ENCODE measurements at places on chromosomes 13 and 19. TPM values are rescaled to one million over a fixed set of nuclear protein-coding genes. Genes with fewer than 3 reads are reported as not detected.
A peak's percentile ranks its signal among the peaks of the same experiment; 100 is the strongest.

Gene RFPL4AL1
- not detected for total RNA-seq

GRCh38 chr19:32450217-32450616 lies 44.6 kb downstream of the DPY19L3 start:
- DNase-seq, result no peak

DNA sequence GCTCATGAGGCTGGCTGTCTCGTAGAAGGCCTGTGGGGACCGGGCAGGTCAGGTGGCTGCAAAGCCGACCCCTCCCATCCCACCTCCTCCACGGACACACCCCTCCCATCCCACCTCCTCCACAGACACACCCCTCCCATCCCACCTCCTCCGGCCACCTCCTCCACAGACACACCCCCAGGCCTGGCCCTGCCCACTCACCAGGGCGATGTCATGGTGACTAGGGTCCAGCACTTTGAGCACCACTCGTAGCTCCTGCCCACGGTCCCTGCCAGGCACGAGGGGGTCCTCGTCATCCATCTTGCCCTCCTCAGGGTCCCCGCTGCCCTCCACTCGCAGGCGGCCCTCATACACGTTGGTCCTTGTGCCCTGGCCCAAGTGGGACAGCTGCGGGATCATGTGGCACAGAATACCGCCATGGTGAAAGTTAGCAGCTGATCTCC lies 18.8 kb downstream of the TYK2 start:
- DNase-seq, result no peak

Gene SIAH3
- total RNA-seq, result not detected

GRCh38 chr13:98222816-98223215 lies 45.7 kb upstream of the RNF113B start:
- no peak for DNase-seq

DNA sequence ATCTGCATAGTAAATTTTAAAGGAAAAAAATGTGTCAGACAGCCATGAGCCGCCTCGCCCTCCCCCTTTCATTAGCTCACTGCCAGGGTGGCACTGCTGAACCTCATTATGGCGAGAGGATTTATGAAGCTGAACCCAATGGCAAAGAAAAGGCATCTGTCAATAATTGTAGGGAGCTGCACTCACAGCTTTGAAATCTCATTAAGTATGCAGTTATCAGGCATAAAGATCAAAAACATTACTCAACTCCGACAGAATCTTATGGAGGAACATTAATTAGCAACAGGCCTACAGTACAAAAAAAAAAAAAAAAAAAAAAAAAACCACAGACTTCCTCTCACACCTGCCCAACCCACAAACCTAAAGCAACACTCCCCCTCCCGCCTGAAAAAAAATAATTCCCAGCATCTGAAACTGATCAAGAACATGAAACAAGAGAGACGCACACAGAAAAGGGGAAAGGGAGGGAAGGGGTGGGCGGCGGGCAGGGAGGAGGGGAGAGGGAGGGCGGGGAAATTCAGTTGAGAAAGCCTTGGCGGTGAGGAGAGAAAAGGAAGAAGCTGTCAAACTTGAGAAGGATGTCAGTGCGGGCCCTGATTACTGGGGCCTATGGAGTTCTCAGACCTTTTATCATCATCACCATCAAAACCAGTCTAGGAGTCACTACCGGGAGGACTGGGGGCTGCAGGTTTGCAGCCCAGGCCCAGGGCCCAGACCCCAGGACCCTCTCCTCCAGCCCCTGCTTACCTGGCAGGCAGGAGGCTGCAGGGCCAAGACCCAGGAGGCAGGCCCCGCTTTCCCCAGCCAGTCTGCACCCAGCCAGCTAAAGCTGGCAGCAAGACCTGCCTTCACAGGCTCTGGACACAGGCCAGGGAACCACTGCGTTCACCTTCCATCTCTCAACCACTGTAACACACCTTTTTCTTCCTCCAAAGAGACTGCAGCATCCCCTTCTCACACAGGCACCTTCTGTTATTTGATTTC lies 8.9 kb downstream of the TSHZ3 start:
- DNase-seq, result peak; percentile 77

- DNase-seq, result no peak
Measured at GRCh38 chr19:36108684-36109083, 2.3 kb upstream of the OVOL3 start.

Gene PLVAP
- 0.53 TPM for total RNA-seq

DNA sequence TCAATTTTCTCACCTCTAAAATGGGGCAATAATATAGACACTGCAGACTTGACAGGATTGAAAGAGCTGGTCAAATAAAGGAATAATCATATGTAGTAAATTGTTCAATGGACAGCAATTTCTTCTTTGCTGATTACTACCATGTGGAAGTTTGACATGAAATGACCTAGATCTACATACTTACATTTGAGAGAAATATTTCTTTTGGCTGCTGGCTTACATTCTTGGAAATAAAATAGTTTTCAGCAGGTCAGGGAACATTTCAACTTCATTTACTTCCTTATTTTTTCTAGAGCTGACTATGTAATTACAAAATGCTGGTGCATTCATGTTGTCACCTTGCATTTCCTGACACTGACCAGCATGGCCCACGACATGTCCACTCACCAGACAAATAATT lies 294.6 kb upstream of the MIR17HG start:
- DNase-seq, result no peak

DNA sequence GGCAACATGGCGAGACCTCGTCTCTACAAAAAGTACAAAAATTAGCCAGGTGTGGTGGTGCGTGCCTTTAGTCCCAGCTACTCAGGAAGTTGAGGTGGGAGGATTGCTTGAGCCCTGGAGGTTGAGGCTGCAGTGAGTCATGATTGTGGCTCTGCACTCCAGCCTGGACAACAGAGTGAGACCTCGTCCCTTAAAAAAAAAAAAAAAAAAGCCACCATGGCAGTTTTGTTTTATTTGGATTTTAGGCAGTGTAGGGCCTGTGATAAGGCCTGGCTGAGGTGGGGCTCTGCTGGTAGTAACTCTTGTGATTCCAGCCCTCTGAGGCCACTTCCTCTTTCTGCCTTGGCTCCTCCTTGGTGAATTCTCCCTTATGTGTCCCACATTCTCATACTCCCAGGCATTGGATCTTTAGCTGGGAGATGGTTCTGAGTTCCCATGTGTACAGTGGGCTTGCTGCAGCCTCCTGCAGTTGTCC lies 39.2 kb downstream of the GATAD2A start:
- DNase-seq, result peak; percentile 48

Gene ZNF558
- 23.8 TPM for total RNA-seq

GRCh38 chr19:46201454-46202310 lies 27.9 kb upstream of the IGFL1 start:
- no peak for DNase-seq

GRCh38 chr19:44576843-44577565 lies 36.4 kb upstream of the IGSF23 start:
- peak; percentile 46 for DNase-seq

GRCh38 chr13:41502673-41503072 lies 45.3 kb downstream of the RGCC start:
- DNase-seq, result no peak

- no peak for DNase-seq
Measured at GRCh38 chr13:87953381-87953780, 282.2 kb downstream of the SLITRK5 start.

GRCh38 chr13:93227878-93228642 lies 1.5 kb downstream of the GPC6 start:
- no peak for DNase-seq

Gene CYP4F2
- not detected for total RNA-seq

- DNase-seq, result no peak
Measured at GRCh38 chr13:79749984-79750551, 269.1 kb downstream of the NDFIP2 start.

- DNase-seq, result no peak
Measured at GRCh38 chr13:24149246-24150032, 11.1 kb upstream of the SPATA13 start.

Gene ANO8
- 24.7 TPM for total RNA-seq

Gene SIGLEC9
- 13.0 TPM for total RNA-seq

GRCh38 chr13:44703371-44703770 lies 127.2 kb upstream of the TSC22D1 start:
- no peak for DNase-seq

DNA sequence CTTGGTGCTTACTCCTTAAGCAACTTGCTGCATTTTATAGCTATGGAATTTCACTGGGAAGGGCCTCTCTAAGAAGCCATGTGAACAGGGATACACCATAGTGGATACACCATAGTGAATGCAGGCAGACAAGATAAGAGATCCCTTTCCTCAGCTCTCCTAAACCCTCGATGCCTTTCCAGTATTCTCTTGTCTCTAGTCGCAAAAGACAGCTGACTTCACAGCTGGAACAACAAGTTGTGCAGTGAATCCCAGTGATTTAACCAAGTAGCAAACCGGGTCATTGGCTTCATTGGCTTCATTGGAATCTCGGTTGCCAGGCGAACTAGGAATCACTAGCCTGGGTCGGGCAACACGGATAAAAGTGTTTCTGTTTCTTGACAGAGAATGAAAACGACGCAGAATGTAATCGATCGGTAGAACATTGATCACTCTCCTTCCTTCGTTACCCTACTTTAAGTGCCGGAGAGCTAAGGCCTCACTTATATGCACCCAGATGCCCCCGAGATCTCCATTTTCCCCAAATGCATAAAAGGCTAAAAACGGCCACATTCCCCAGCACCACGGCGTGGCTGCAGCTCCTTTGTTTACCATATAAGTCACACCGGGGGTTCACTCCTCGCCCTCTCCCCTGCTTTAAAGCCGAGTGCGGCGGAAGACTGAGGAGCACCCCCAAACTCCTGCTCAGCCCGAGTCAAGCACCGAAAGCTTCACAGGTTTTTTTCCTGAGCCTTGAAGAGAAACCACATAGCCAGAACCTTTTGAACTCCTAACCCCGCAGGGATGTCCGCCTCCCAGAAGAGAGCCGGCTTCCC lies 674 bp downstream of the TRPC4 start:
- DNase-seq, result no peak

GRCh38 chr19:41233748-41234240 lies 14.8 kb downstream of the AXL start:
- DNase-seq, result no peak

All from natural killer cell (primary cell).